C1 segment of cervical spinal cord (tissue), 14 donors: ENCODE measurements at places on chromosomes 2 and 18.

DNA sequence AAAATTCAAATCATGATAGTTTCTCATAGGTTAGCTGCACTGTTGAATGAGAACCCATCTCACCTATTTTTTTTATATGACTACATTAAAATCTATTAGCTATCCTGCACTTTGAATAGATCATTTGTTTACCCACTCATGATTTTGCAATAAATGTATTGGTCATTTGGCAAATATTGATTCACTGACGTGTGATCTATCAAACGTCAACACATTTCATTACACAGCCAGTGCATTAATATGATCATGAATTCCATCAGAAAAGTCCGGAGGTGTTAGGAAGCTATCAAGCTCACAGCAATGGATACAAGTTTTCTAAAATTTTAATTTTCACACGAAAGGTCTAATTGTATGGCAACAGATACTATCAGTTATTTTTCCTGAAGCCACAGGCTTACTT lies 128.2 kb upstream of the ID2 start:
- DNase-seq, result no peak

DNA sequence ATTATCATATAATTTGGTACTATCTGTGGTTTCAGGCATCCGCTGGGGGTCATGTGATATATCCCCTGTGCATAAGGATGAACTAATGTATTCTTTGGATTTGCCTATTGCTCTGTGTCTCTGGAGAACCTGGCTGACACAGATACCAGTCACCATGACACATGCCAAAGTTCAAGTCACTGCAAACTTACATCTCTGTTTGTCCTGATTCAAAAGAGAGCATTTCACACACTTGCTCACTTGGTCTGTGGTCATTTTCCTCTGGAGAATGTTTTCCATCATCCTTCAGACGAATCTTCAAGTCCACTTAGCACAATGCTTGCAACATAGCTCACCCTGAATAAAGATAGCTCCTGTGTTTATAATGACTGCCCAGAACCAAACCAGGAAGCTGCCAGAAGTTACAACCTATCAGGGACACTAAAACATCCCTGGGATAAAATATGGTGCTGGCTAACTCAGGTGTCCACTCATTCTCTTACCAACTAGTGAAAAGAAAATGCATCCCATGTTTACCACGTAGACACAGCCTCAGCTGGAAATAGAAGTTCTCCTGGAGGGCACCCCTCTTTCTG lies 18.1 kb downstream of the SULT1C3 start:
- DNase-seq, result no peak

GRCh38 chr2:185967335-185967734 lies 228.7 kb downstream of the FSIP2 start:
- DNase-seq, result no peak

GRCh38 chr2:222900354-222900753 lies 39.5 kb downstream of the ACSL3 start:
- no peak for DNase-seq

DNA sequence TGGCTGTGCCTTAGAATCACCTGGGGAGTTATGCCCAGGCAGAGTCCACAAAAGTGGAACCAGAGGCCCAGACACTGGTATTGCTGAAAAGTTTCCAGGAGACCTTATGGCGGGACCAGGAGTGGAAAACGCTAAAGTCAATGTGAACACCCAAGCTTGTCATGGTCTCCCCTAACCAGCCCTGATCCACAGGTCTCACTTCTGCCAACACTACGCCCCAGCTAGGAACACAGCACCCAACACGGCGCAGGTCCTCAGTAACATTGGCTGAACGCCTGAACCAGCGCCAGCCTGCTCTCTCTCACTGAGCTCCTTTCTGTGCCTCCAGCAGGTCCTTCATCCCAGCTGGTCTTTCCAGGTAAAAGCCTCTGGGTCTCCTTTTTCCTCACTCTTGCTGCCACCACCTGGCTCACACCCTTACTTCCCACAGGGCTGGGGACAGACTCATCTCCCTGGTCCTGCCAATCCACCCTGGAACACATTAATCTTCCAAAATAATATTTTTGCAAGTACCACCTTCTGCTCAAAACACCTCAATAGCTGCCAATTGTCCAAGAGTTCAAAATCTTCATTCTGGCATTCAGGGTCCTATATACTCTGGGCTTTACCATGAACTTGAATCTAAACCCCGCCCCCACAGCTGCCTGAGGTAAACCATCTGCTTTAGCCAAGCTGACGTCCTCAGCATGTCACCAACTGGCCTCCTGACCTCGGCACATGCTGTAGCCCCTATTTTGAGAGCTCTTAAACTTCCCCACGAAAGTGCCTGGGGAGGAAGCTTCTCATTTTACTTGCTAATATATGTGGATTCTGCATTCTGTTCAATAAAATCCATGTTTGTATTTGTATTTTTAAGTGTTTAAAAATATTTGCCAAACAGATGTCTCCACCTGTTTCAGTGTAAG lies 34.6 kb downstream of the ADCY3 start:
- no peak for DNase-seq

DNA sequence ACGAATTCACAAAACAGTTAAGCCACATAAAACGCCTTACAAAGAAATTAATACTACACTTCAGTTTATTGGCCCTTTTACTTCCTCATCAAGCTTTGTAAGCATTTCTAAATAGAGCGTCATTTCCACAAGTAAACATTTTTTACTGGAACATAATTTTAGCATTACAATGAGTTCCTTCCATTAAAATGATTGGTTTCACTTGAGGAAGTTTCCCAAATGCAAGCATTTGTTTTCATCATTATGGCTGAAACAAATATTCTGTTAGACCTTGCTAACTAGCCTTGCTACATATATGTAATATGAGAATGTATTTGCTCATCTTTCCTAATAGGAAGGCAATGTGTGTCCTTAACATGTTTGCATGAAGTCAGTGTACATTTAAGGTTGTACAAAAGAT lies 579.1 kb downstream of the IRS1 start:
- DNase-seq, result no peak

GRCh38 chr2:31125918-31126695 lies 12.1 kb downstream of the GALNT14 start:
- no peak for DNase-seq

- DNase-seq, result no peak
These were observed 119.4 kb downstream of the LPIN1 start for GRCh38 chr2:11865805-11866204.

GRCh38 chr2:197215748-197216360 lies 94.7 kb downstream of the ANKRD44 start:
- no peak for DNase-seq

DNA sequence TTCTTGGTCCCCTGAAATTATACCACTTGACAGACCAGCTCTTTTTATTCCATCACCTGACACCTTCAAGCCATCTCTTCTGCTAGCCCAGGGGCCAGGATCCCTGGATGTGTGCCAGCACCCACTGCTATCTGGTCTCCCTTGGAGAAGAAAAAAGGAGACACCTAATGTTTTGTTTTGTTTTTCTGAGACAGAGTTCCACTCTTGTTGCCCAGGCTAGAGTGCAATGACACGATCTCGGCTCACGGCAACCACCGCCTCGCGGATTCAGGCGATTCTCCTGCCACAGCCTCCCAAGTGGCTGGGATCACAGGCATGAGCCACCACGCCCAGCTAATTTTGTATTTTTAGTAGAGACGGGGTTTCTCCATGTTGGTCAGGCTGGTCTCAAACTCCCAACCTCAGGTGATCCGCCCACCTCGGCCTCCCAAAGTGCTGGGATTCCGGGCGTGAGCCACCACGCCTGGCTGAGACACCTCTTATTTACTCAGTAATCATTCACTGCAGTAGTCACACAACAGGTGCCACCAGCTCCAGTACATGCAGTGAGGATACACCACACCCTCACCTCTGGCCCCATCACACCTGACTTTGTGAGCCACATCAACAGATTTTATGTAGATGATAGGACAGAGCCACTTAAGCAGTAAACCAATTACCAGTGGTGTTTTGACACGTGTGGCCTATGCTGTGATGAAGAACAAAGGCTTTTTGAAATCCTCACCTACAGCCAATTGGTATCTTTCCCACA lies 42.8 kb upstream of the PCBP1 start:
- no peak for DNase-seq

DNA sequence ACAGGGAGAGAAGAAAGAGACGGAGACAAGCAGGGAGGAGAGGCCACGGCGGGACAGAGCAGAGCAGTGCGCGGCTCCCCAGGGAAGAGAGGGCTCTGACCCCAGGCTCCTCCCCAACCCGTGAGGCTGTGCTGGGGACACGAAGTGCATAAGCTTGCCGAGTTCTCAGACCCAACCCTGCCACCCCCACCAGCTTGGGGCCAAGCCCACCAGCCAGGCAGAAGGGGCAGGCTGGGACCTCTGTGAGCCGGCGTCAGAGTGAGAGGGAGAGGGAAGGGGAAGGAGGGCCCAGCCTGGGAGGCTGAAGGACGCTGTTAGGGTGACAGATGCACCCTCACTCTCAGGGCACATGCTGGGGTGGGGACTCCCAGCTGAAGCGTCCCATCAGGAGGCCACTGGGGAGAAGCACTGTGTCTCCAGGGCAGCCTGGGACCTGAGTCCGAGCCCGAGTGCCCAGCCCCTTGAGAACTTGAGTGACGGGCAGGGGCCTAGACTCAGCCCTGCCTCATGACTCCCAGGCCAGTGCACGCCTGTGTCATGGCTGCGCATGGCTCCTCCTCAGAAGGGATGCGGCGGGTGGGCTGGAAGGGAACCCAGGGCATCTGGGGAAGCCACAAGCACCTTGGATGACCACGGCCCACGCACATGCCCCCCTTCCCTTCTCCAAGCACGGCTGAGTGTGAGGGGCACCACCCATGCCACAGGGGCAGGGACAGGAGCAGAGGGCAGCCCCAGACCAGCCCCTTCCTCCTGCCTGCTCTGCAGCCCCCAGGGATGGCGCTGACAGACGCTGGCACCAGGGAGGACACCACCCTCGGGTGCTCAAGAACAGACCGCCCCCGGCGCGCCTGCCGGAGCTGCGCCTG lies 31.0 kb downstream of the MTERF4 start:
- no peak for DNase-seq

DNA sequence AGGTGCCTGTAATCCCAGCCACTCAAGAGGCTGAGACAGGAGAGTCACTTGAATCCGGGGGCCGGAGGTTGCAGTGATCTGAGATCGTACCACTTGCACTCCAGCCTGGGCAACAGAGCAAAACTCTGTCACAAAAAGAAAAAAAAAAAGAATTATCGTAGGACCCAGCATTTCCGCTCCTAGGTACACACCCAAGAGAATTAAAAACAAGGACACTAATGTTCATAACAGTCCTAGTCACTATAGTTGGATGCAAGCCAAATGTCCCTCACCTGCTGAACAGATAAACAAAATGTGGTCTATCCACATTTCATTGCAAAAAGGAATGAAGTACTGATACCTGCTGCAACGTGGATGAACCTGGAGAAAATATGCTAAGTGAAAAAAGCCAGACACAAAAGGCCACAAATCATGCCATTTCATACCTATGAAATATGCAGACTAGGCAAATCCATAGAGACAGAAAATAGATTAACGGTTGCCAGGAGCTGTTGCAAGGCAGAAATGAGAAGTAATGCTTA lies 21.2 kb downstream of the ADRA2B start:
- DNase-seq, result no peak

GRCh38 chr2:43100362-43100882 lies 126.0 kb downstream of the ZFP36L2 start:
- no peak for DNase-seq

- DNase-seq, result no peak
These were observed 72.8 kb downstream of the TMEM18 start for GRCh38 chr2:604385-604784.

GRCh38 chr2:111975053-111975552 lies 76.7 kb downstream of the MERTK start:
- no peak for DNase-seq

DNA sequence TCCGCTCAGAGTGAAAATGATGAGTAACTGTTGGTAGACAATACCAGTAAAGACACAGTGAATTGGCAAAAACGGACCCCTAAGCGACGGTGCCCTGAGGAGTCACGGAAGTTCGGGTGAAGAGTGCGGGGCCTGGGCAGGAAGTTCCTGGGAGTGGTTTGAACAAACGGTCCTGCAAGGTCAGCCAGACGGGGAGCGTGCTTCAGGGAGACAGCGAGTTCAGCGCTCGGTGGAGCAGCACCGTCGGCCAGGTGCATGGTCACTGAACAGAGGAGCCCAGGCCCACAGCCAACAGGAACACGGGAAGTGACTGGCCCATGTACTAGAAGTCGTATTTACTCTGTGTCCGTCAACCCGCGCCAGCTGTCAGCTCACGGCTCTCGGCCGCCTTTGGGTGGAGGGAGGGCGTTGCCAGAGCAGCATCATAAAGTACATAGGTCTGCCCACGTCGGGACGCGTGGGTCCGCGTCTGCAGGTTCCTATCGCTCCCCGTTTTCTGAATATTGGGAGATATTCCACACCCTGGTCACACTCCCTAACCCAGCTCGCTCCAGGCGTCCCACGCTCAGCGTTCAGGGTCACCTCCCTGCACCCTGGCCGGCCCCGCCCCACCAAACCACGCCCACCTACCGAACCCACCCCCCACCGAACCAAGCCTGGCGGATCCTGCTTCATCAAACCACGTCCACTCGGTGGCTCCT lies 75.6 kb upstream of the UXS1 start:
- DNase-seq, result no peak

- no peak for DNase-seq
These were observed 38.2 kb upstream of the PPM1B start for GRCh38 chr2:44130441-44130840.

DNA sequence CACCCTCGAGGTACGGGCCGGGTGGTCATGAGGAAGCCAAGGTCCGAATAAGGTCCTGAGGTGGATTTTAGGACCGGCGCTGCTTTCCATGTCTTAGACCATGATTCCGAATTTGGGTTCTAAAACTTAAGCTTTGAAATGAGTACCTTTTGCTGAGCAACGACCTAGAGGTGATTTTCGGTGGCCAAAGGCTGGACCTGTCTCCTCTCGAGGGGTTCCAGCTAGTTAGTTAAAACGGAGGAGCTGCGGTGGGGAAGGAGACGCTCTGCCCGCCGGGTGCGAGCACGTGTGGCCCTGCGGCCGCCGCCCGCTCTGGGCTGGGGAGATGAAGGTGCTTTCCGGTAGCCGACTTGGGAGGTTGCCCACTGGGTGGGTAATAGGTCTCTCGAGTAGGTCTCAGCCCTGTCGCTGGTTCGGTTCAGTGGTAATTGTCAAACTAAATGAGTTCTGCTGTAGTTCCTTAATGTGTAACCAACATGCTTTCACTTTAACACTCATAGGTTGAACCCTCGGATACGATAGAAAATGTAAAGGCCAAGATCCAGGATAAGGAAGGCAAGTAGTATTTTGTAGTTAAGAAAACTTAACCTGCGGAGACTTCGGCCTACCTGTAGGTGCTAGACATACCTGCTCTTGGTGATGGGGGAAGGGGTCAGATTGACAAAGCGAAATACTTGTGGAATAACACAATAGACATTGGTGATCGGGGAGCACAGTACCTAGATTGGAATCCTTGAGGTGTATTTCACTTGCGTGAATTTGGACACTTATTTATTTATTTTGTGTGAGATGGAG lies 572 bp downstream of the RPS27A start:
- DNase-seq, result peak; percentile 26

- DNase-seq, result no peak
These were observed 36.0 kb upstream of the EVA1A start for GRCh38 chr2:75596784-75597183.

DNA sequence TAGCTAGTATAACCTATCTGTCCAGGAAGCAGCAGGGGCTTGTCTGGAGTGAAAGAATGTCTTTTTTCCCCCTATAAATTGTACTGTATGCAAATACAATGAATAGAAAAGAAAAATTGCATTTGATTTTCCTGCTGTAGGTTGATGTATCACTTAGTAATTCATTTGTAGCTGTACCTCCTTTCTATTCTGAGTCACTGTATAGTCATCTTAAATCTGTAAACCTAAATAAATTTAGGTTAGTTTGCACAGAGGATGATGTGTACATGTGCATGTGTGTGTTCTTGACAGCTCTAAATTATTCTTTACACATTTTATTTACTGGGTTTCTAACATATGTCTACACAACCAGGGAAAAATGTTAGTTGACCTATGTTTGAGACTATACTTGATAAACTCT lies 478.7 kb upstream of the CNTNAP5 start:
- DNase-seq, result no peak
